ENCODE measurements at places on chromosomes 11 and 22. TPM values are rescaled to one million over a fixed set of nuclear protein-coding genes. Genes with fewer than 3 reads are reported as not detected.

GRCh38 chr11:117097389-117098268 is 599 bp downstream of the SIK3 start:
- peak; percentile 60 for DNase-seq

Gene KDM2A
- 223 TPM for total RNA-seq

- no peak for DNase-seq
These were observed 10.3 kb upstream of the POLD3 start for GRCh38 chr11:74581954-74582547.

Gene SLC6A5
- total RNA-seq = not detected

Gene OR52I1
- total RNA-seq = not detected

Gene MRGPRX4
- total RNA-seq = not detected

- no peak for DNase-seq
These were observed 231.0 kb downstream of the DDX10 start for GRCh38 chr11:108895579-108896480.

Gene MFNG
- 223 TPM for total RNA-seq

- DNase-seq = no peak
These were observed 112.8 kb downstream of the ABTB2 start for GRCh38 chr11:34245041-34245440.

DNA sequence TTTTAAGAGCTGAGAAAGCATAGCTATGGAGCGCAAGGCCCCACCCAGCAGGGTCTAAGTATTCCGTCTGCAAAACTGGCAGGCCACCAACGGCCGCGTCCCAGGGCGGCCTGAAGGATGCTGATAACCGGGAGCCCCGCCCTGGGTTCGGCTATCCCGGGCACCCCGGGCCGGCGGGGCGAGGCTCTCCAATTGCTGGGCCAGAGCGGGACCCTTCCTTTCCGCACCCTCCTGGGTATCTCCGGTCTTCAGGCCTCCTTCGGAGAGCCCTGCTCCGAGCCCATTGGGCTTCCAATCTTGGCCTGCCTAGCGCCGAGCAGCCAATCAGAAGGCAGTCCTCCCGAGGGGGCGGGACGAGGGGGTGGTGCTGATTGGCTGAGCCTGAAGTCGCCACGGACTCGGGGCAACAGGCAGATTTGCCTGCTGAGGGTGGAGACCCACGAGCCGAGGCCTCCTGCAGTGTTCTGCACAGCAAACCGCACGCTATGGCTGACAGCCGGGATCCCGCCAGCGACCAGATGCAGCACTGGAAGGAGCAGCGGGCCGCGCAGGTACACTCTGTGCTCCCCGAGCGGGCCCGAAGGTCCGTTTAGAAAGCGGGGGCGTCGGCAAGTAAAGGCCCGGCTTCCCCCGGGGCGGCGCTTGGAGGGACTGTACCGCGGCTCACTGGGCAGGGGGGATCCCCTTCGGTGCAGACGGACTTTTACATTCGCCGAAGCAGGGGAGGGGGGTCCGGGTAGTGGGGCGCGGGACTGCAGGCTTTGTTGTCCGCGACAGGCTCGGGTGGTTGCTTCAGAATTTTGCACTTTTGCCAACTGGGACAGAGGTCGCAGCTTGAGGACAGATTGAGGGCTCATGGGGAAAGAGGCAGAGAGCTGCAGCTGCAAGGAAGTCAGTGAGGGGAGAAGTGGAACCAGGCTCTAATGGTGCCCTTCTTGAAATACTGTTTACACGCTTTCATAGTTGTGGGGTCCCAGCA is at the start of gene CAT:
TSS of gene CAT (plus strand) at position 406 of the 979 bp plus-strand sequence. CDS start at position 486, 80 bp downstream.
- peak; percentile 96 for DNase-seq

GRCh38 chr11:126079621-126080124 is 17.0 kb upstream of the CDON start:
- DNase-seq = no peak

DNA sequence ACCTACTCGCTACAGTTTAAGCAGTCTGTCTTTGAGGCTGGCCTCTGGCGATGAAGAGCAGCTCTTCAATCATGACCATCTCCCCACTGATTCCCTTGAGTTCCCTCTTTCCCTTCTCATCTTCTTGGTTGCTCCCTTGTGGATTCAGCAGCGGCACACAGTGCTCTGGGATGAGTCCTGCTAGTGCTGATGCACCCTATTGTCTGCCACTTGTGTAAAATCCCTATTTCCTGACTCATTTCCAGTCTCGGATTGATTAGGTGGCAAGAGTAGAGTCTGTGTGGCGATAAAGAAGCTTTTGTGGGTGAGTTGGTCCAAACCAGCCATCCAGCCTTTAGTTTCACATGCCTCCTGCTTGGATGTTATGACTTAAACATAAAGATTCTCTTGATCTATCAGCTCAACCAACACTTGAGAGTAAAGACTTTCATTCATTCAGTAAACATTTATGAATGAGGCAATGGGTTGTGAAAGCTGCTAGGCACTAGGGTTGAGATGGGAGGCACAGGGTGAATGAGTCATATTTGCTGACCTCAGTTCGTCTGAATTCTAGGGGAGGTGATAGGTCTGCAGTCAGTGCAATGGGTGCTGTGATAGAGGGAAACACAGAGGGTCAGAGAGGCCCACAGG is 219.4 kb upstream of the RAG2 start:
- no peak for DNase-seq

GRCh38 chr11:127110542-127110941 is 110.0 kb upstream of the KIRREL3 start:
- DNase-seq = no peak

DNA sequence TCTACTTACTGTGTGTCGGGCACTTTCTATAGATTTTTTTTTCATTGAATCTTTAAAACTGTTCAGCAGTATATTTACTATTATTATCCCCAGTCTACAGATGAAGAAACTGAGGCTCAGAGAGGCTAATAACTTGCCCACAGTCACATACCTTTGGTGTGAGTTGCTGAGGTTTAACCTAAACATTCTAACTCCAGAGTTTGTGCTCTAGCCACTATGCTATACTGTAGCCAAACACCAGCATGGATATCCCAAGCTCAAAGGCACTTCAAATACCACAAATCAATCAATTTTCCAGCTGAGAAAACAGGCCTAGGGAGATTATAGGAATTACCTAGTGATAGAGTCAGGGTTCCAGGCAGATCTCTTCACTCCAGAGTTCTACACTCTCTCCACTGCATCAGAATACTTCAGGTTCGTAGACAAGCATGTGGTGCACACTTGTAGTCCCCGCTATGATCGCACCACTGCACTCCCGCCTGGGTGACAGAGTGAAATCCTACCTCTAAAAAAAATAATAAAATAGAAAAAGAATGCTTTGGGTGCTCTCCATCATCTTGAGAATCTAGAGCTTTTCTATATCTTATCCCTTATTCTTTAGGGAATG is 20.4 kb upstream of the UPB1 start:
- no peak for DNase-seq

GRCh38 chr22:50115693-50116092 is 25.9 kb downstream of the MOV10L1 start:
- no peak for DNase-seq

GRCh38 chr22:42661985-42662831 is 13.0 kb upstream of the CYB5R3 start:
- DNase-seq = peak; percentile 83

DNA sequence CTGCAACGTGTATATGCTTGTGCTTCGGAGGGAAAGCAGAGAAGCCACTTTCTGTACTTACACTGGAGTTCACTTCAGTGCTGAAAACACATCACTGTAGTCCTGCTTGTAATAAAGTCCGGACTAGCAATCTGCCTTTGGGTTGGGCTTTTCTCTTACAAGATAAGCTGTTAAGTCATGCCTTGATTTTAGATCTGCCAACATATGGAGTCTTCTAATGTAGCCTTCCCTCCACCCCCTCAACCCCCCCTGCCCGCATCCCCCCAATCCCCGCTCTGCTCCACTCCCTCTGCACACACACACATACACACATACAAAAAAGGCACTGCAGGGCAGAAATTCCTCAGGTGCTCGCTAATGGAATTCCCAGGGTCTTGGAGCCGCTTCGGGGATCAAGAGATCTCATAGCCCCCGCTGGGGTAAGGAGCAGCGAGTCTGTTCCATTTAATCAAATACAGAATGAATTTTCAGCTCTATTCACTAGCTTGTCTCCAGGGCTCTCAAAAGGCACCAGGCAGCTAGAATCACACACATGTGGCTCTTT is 3.4 kb downstream of the CDON start:
- DNase-seq = no peak

GRCh38 chr22:46071451-46072109 is 78.7 kb upstream of the PPARA start:
- DNase-seq = peak; percentile 71

Gene HTR3A
- not detected for total RNA-seq

Gene BACE1-AS
- total RNA-seq = 12.5 TPM

DNA sequence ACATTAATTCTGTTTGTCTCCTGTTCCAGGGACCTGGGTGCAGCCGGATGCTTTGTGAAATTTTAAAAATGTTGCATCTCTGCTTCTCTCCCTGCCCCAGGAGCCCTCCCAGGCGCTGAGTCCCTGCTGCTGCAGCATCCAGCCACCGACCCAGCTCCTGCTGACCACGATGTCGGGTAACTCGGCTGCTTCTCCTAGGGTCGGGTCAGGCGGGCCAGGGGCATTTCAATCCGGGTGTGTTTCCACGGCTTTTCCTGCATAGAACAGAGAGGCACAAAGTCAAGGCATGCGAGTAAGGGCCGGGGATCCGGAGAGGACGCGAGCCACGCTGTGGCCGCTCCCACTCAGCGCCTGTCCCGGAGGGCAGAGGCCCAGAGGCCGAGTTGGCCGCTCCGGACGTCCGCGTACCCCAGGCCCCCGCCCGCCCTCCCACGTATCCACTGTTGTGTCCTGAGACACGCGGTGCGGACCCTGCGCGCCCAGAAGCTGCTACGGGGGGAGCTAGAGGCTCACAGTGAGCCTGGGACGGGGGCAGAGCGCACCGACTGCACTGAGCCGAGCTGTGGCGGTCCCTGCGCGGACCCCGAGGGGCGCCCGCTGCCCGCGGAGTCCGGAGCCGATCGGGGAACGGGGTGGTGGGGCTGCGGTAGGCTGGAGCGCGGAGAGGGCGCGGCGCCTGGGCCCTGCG is at the start of gene POU2AF3:
TSS of gene POU2AF3 (plus strand) at position 134 of the 688 bp plus-strand sequence. CDS start at position 170, 36 bp downstream.
- DNase-seq = no peak

Gene CABP4
- total RNA-seq = 2.8 TPM

DNA sequence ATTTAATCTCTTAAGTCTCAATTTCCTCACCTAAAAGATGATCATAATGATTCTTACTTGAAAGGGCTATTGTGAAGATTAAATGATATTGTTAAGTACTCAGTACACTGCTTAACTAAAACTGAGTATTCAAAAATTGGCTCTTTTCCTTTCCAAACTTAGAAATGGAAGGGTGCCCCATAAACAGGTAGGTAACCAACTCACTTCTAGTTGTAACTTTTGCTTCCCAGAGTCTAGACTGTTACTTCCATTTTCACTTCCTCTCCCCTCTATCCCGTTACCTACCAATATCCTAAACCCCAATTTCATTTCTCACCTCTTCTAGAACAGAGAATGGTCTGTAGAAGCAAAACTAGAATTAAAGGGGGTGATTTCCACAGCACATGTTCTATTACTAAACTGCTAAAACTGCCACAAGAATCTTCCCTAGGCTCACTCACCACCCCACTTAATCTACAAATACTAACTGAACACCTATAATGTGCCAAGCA is 50.0 kb downstream of the RRAS2 start:
- no peak for DNase-seq

- DNase-seq = no peak
These were observed 55.3 kb downstream of the NFAM1 start for GRCh38 chr22:42376711-42377554.

Gene MMP3
- not detected for total RNA-seq

- no peak for DNase-seq
These were observed 567.4 kb downstream of the KCNA4 start for GRCh38 chr11:29449281-29450074.

- no peak for DNase-seq
These were observed 998.1 kb downstream of the DLG2 start for GRCh38 chr11:84628871-84629620.

DNA sequence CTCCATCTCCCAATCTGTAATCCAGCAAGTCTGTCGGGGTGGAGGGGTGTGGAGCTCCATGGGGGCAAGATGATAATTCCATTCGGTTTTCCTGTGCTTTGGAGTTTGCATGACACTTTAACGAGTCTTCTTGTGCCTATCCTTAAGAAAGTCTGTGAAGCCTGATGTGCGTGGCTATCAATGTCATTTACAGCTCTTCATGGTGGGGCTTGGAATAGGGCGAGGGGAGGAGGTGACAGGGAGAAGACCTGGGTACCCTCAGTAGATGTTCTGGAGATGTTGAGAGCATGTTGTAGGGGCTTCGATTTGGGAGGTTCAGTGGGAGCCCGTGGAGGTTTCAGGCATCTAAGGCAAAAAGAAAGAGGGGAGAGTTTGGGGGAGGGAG is 579 bp upstream of the PHLDB1 start:
- DNase-seq = no peak

Gene C11orf87
- not detected for total RNA-seq

GRCh38 chr22:21051831-21052400 is 6.2 kb downstream of the LRRC74B start:
- no peak for DNase-seq

Gene AQP11
- total RNA-seq = 0.73 TPM

- no peak for DNase-seq
These were observed 43.4 kb downstream of the WEE1 start for GRCh38 chr11:9616858-9617257.

Gene MEI1
- total RNA-seq = 56.7 TPM

Gene NDUFV1
- total RNA-seq = 253 TPM

- DNase-seq = no peak
These were observed 90.6 kb downstream of the TSPAN18 start for GRCh38 chr11:44817207-44817949.

DNA sequence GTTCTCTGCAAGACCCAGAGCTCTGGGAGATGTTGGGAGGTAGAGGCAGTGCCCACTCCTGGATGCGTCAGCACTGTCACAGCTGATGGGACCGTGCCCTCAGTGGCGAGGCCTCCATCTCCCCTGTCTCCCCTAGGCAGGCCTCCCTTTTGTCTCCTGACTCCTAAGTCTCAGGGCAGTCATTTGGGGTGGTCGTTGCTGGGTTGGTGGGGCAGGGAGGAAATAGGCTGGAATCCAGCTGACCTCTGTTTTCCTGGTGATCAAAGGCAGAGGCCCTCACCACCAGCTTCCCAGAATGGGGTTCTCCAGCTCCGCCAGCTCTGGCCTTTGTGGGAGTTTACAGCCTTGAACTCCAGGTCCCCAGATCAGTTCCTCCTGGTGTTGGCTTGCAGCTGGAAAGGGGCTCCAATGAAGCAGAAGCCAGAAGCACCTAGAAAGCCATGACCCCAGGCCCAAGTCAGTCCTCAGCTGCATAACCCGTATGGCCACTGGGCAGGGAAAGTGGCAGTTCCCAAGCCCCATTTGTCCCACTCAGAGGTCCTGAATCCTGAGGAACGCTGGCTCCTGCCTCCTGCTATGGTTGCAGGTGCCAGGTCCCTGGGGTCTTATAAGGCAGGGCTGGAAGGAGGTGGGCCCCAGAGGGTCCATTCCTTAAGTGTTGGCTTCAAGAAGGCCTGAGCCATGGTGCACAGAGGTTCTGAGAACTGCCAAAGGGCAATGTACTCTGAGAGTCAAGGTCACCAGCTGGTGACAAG is 7.3 kb upstream of the FXYD2 start:
- DNase-seq = no peak

- no peak for DNase-seq
These were observed 1235.2 kb downstream of the TBC1D22A start for GRCh38 chr22:47997612-47998011.

DNA sequence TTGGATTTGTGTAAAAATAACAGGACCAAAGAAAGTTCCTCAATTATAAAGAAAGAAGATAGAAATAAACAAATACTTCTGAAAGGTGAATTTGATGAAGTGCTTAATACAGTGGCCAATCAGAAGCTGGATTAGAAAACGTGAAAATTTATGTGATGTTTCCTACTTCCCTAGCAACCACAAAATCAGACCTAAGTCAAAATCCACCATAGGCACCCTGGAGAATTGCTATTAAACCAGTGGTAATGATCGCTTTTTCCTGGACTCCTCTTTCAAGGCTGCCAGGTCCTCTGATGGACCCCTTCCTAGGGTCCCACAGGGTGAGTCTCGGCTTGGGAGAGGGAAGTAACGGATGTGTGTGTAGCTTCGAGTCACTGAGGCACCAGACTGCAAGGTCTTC is 9.6 kb downstream of the WT1 start:
- no peak for DNase-seq

Data from naive thymus-derived CD4-positive, alpha-beta T cell (primary cell).